ENCODE measurements at places on chromosomes 7 and 10. TPM values are rescaled to one million over a fixed set of nuclear protein-coding genes. Genes with fewer than 3 reads are reported as not detected.

LBX1 gene
- total RNA-seq = under 0.01 TPM

PNLIPRP3 gene
- not detected for total RNA-seq

SLC16A9 gene
- 0.65 TPM for total RNA-seq

CAV1 gene
- 261 TPM for total RNA-seq

PPP1R9A gene
- 0.16 TPM for total RNA-seq

LIPM gene
- not detected for total RNA-seq

TRIM73 gene
- 0.36 TPM for total RNA-seq

NPFFR1 gene
- total RNA-seq = not detected

HYAL4 gene
- total RNA-seq = not detected

PARD3 gene
- 22.9 TPM for total RNA-seq

MMD2 gene
- not detected for total RNA-seq

MCU gene
- 20.7 TPM for total RNA-seq

RBP3 gene
- not detected for total RNA-seq

GRID1 gene
- not detected for total RNA-seq

C7orf57 gene
- total RNA-seq = not detected

PPP1R3C gene
- total RNA-seq = 46.4 TPM

TMEM225B gene
- not detected for total RNA-seq

GPR158 gene
- total RNA-seq = 4.9 TPM

HTR7 gene
- total RNA-seq = 2.4 TPM

WNT2 gene
- total RNA-seq = not detected

KCNIP2 gene
- total RNA-seq = 0.54 TPM

WAPL gene
- 19.3 TPM for total RNA-seq

LIPK gene
- not detected for total RNA-seq

ADAM22 gene
- 0.54 TPM for total RNA-seq

GALNT11 gene
- total RNA-seq = 40.8 TPM

SUN3 gene
- not detected for total RNA-seq

GOLGA7B gene
- not detected for total RNA-seq

PYROXD2 gene
- 9.7 TPM for total RNA-seq

LIMK1 gene
- 19.4 TPM for total RNA-seq

NRBF2 gene
- total RNA-seq = 36.0 TPM

VSTM2A gene
- total RNA-seq = not detected

ASAH2 gene
- total RNA-seq = 7.3 TPM

ZNRF2 gene
- 4.2 TPM for total RNA-seq

ZNF503 gene
- total RNA-seq = 10.8 TPM

LIPN gene
- total RNA-seq = not detected

FGFR2 gene
- 0.16 TPM for total RNA-seq

ANK3 gene
- total RNA-seq = 167 TPM

CFAP58 gene
- under 0.01 TPM for total RNA-seq

CYP2C19 gene
- not detected for total RNA-seq

SLC13A1 gene
- total RNA-seq = not detected

ARHGAP22 gene
- total RNA-seq = 7.6 TPM

DYDC2 gene
- not detected for total RNA-seq

DKK1 gene
- total RNA-seq = 229 TPM

ZNF679 gene
- not detected for total RNA-seq

TCERG1L gene
- not detected for total RNA-seq

SDK1 gene
- 0.72 TPM for total RNA-seq

IGF2BP3 gene
- total RNA-seq = 45.5 TPM

ACSL5 gene
- total RNA-seq = 8.1 TPM

FAM25C gene
- not detected for total RNA-seq

CRYGN gene
- not detected for total RNA-seq

LRRC17 gene
- total RNA-seq = 242 TPM

SORCS3 gene
- total RNA-seq = not detected

RSPH10B2 gene
- total RNA-seq = not detected

ITGB8 gene
- 11.5 TPM for total RNA-seq

ANKRD61 gene
- total RNA-seq = not detected

IDI2 gene
- total RNA-seq = not detected

All from cardiac atrium fibroblast (primary cell).